IMR-90 (cell line): ENCODE measurements at places on chromosomes 6 and 20.
A peak's percentile ranks its signal among the peaks of the same experiment; 100 is the strongest.

DNA sequence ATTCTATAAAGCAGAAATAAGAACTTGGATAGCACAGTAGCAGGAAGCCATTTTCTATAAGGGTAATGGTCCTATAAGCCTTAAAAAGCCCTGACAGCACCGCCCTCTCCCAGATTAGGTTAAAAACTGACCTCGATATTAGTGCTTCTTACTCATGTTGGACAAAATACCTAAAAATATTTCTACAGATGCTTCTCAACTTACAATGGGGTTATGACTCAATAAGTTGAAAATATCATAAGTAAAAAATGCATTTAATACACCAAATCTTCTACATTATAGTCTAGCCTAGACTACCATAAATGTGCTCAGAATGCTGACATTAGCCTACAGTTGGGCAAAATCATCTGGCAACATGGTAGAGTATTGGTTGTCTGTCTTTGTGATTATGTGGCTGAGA, 70.3 kb downstream of the SESN1 start:
- DNase-seq: peak; percentile 42

DNA sequence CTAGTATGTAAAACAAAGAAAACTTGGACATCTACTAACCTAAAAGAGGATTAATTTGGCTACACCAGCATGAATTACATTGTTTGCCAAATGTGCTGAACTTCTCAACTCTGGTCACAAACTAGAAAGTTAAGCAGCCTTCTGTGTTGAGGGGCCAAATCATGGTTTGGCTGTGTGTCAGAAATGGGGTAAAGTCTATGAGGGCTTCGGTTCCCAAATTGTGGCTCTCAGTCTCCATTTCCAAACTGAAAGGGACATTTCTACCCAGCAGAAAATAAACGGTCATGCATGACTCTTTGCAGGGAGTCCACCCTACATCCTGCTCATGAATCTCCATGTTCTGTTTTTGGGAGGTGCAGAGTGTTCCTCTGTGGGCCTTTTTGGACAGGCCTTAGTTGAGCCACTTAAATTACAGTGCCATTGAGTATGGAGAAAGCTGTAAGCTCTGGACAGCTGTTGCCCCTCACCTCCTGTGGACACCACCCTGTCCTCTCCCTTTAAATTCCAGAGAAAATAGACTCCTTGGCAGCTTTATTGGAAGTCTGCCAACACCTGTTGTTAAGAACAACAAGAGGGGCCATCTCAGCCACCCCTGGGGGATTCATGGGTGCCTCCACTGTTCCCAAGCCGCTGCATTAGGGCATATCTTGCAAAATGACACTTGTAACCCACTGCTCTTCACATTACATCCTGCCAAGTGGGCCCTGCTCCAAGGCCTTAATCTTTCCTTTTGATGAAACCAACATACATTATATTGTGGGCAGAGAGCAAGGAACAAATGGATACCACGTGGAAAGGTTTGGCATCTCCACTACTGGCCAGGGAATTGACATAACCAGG, 27.5 kb upstream of the SNRPC start:
- no peak for DNase-seq

DNA sequence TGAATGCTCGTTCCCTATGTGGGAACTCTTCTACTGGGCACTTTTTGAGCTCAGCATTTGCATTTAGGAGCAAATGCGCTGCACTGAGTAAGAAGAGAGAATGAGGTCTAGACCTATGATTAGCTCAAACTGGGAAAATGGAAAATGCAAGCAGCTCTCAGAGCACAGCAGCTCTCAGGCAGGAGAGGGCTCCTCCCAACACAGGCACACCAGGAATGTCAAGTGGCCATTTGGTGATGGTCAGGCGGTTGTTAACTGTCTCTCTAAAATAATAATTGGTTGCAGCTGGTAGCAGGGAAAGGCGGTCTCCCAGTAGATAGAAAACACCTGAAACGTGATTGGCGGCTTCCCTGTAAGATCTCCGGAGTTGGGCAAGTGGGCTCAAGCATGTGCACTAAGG, 162.0 kb upstream of the ECI2 start:
- DNase-seq: no peak

DNA sequence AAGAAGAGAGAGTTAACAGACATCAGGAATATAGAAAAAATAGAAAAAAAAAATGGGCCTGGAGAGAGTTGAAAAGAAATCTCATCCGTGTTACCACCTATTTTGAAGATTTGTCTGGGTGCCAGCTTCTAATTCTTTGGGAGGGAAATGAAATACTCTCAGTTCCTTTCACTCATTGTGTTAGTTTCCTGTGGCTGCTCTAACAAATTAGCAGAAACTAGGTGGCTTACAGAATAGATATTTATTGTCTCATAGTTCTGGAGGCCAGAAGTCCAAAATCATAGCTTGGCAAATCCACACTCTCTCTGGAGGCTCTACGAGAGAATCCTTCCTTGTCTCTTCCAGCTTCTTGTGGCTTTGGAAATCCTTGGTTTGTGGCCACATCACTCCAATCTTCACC, 225.1 kb upstream of the BTBD3 start:
- no peak for DNase-seq

GRCh38 chr6:156308604-156309003, 468.6 kb upstream of the ARID1B start:
- DNase-seq: no peak

DNA sequence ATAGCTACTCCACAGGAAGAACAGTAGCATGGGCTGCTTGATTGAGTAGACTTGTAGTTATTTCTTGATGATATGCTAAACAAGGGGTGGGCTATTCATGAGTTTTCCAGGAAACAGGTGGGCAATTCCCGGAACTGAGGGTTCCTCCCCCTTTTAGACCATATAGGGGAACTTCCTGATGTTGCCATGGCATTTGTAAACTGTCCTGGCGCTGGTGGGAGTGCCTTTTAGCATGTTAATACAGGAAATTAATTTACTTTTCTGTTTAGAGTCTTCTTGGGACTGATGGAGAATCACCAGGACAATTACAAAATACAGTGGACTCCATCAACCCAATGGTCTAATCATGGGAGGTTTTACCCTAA, 22.7 kb downstream of the CYP24A1 start:
- no peak for DNase-seq

GRCh38 chr6:165585060-165585459, 78.0 kb downstream of the PDE10A start:
- DNase-seq: peak; percentile 81

DNA sequence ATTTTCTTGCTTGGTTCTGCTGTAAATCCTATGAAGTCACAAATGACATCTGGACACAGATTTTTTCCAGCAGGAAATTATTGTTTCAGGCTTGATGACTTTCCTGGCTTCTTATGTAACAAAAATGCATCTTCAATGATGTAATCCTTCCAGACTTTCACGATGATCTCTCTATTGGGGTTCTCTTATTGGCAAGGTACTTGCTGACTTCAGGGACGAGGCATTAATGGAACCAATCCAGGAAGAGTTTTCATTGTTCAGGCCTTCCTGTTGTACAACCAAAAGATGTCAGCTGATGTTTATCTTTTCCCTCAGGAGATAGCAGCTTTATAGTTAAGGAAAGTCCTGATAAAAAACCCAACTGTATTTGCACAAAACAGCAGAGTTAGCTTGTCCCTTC, 118.5 kb upstream of the MMS22L start:
- DNase-seq: peak; percentile 8

GRCh38 chr20:36904690-36905089, 28.8 kb downstream of the TLDC2 start:
- DNase-seq: no peak

DNA sequence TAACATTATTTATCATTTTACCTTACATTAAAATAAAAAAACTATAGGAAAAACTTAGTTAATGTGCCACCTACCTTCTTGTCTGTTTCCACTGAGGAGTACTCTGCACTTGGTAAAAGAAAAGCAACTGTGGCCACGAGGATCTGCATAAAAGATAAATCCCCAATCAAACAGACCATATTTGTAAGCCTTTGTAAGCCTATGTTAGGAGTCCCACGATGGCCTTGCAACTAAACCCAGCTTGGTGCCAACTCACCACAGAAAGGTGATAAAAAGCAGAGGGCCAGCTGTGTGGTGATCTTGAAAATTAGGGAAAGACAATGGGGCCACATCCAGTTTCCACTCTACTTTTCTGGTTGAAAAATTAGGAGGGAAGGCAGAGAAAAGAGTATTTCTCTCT, 156.9 kb downstream of the INSM1 start:
- DNase-seq: no peak
